ENCODE measurements at places on chromosomes 16 and 17.

GRCh38 chr17:38676706-38677504 is 2.1 kb upstream of the EPOP start:
- peak; percentile 90 for DNase-seq

GRCh38 chr17:19991252-19991885 is 13.7 kb upstream of the AKAP10 start:
- DNase-seq = no peak

DNA sequence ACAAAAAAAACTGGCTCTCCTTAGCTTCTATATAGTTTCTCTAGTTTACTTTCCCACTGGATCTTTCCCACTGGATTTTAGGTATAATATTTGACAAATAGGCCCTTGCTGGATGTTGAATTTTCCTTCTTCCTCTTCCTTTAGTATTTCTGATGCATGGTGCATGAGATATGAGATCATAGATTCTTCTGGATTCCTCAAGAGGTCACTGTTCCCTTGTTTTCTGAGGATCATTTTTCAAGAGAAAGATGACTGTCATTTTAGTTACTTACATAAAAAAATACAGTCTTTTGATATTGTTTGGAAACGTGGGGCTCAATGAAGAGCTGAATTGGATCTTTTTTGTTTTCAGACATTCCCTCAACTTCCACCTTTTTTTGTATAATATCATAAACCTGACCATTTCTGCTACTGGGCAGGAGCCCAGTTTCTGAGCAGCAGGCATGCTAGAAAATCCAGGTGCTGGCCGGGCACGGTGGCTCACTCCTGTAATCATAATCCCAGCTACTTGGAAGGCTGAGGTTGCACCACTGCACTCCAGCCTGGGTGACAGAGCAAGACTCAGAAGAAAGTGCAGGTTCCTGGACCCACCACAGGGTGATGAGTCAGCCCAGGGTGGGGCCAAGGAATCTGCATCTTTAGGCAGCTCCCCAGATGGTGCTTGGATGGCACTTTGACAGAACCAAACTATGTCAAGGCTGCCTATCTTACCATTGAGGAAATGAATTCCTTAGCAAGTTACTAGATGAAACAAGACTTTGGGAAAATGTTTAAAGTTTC is 70.3 kb downstream of the SDR42E1 start:
- peak; percentile 73 for DNase-seq

- DNase-seq = peak; percentile 13
Observed at GRCh38 chr16:66026211-66026610, 340.3 kb upstream of the CDH5 start.

DNA sequence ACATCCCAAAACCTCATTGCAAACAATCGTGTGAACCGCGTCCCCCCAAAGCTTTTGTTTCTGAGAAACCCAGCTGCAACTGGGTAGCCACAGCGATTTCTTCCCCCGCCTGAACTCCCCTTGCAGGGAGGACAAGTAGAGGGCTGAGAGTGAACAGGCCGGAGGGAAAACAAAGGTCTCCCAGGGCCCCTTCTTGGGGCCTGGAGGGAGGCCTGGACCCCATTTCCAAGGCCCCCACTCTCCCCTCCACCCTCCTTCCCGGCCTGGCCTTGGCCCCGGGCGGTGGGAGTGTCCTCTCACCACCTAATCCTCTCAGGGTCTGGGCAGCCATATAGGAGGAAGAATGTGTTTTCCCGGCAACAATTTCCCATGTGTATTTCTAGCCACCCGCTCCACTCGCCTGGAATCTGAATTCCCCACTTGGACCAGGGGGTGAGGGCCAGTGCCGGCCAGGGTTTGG is 2.6 kb downstream of the GLIS2 start:
- peak; percentile 69 for DNase-seq

DNA sequence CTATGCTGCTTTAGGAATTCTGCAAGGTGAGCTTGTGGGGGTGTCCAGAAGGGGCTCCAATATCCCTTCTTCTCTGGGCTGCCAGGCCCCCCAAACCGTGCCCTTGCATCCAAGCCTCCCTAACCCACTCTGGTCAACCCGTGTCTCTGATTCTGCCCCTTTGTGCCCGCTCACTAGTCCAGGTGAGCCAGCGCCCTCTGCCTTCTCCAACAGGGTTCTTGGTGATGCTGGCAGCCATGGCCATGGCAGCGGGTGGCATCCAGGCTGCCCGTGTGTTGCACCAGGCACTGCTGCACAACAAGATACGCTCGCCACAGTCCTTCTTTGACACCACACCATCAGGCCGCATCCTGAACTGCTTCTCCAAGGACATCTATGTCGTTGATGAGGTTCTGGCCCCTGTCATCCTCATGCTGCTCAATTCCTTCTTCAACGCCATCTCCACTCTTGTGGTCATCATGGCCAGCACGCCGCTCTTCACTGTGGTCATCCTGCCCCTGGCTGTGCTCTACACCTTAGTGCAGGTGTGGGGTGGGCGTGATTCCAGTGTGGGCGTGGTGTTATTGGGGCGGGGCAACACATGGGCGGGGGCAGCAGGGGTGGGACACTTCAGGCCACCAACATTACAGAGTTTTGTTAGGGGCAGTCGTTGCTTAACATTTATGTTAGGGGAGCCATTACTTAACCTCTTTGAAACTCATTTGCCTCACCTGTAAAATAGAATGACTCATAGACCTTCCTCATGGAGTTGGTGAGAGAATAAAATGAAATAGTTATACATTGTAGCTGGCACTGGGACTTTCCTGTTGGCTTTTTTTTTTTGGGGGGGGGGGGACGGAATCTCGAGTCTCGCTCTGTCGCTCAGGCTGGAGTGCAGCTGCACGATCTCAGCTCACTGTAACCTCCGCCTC is 31.4 kb downstream of the ANKRD40 start:
- DNase-seq = no peak

DNA sequence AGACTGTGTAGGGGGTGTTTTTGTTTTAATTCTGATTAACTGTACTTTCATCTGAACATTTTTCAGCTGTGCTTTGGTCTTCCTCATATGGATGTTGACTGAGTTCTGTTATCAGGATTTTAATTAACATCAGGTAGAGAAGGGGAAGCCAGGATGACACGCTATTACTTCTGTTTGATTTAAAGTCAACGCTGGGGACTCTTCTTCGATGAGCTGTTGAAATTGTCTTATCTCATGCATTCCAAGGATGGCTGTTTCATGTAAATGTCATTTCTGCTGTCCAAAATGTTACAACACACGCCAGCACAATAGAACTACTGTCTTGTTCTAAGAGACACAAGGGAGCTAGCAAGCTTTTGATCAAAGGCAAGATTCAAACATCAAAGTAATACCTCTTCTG is 263.3 kb upstream of the CDH5 start:
- DNase-seq = no peak

- DNase-seq = no peak
Observed at GRCh38 chr17:43733956-43734355, 24.6 kb downstream of the SOST start.

GRCh38 chr16:50136399-50136798 is 16.7 kb upstream of the TENT4B start:
- DNase-seq = no peak

DNA sequence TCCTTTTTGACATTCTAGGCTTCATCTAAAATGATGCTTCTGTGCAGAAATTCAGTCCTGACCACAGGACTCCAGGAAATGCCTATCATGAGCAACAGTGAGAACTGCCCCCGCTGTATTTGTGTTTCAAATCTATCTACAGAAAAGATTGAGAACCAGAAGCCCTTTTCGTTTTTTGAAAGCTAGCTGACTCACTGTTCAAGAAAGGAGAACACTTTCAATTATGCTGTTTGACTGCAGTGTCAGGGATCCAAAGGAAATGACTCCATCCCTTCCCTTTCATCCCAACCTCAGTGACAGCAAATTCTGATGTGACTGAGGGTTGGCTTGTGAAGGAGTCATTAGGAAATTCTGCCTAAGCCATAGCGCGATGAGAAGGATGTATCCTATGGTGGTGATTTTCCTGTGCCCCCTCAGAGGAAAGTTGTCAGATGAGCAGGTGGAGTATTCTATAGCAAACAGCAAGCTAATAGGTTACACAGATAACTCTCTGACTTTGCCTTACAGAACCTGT is 622.3 kb downstream of the TMEM114 start:
- DNase-seq = no peak

- DNase-seq = peak; percentile 79
Observed at GRCh38 chr17:56908001-56908542, 5.8 kb downstream of the TRIM25 start.

- DNase-seq = no peak
Observed at GRCh38 chr16:71826533-71827017, 17.9 kb upstream of the AP1G1 start.

GRCh38 chr17:18257982-18258355 is 569 bp downstream of the FLII start:
- DNase-seq = peak; percentile 89

DNA sequence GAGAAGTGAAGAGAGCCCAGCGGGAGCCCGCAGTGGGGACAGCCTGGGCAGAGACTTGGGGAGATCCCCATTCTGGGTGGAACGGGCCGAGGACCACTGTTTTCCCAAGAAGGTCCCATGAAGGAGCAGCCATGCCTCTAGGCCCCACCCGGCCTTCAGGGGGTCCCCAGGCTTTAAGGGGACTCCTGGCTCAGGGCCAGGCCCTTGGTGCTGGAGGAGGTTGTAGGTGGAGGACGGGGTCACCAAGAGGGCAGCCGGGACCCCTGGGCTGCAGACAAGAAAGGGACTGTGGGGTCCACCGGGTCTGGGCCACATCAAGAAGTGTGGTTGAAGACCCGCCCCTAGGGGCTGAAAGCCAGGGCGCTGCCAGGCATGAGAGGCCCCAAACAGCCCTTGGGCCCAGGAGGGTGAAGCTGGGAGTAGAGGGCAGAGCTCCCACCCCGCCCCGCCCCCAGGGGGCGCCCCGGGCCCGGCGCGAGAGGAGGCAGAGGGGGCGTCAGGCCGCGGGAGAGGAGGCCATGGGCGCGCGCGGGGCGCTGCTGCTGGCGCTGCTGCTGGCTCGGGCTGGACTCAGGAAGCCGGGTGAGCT is at the start of gene PRSS21:
PRSS21 (plus strand) TSS at position 487 of the 589 bp plus-strand sequence; CDS start at position 519, 32 bp downstream.
- no peak for DNase-seq

DNA sequence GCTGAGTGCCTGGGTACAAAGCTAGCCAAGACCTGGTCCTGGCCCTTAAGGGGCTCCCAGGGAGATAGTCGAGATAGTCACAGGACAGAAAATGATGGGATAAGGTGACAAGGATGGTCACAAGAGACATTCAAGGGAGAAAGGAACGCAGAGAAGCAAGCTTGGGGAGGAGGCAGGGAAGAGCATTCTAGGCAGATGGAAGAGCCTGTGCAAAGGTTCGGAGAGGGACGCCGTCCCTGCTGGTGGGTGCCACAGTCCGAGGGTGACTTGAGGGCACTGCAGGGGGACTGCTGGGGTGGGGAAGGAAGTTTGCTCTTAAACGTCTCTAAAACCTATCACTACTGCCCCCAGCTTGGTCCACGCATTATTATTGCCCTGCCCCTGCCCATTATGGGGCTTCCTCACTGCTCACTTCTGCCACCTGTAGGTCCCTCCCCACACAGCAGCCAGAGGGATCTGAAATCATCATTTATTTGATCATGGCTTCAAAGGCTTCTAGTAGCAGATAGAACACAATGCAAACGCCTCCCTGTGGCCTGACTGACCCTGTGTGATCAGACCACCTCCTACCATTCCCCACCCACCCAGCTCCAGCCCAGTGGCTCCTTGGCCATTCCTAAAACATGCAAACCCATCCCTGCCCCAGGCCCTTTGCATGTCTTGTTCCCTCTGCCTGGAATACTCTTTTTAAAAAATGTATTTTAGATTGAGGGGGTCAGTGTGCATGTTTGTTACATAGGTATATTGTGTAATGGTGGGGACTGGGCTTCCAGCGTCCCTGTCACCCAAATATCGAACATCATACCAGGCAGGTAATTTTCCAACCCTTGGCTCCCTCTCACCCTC is 60.3 kb downstream of the RMI2 start:
- no peak for DNase-seq

DNA sequence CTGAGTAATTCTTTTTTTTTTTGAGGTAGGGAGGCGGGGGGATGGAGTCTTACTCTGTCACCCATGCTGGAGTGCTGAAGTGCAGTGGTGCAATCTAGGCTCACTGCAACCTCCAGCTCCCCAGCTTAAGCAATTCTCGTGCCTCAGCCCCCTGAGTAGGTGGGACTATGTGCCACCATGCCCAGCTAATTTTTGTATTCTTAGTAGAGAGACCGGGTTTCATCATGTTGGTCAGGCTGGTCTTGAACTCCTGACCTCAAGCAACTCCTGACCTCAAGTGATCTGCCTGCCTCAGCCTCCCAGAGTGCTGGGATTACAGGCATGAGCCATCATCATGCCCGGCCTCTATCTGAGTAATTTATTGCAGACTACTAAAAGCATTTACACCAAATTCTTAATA is 19.4 kb downstream of the KPNB1 start:
- no peak for DNase-seq

DNA sequence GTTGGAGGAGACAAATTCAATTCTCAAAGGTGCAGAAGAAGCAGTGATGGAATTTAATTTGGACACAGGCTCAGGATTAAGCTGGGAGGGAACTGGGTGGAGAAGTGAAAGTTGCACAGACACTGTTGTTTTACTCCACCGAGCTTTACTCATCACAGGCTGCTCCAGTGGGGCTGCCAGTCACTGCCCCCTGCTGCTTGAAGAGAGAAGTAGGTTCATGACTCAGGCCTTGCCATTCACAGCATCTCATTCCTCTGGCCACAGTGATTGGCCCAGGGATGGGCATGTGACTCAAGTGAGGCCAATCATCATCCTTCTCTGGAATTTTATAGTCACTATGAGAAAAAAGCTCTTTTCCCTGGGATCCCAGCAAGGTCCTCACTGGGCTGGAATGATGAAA is 11.8 kb downstream of the GNAO1 start:
- DNase-seq = peak; percentile 13

GRCh38 chr17:32664936-32665583 is 178.3 kb downstream of the CDK5R1 start:
- no peak for DNase-seq

- no peak for DNase-seq
Observed at GRCh38 chr17:74972107-74972972, at the start of gene HID1. HID1 (minus strand) TSS chr17:74972759; CDS start chr17:74972656, 103 bp downstream.

- DNase-seq = no peak
Observed at GRCh38 chr17:1323336-1323735, 43.9 kb downstream of the TRARG1 start.

GRCh38 chr17:5120036-5120435 is 4.2 kb downstream of the USP6 start:
- no peak for DNase-seq

DNA sequence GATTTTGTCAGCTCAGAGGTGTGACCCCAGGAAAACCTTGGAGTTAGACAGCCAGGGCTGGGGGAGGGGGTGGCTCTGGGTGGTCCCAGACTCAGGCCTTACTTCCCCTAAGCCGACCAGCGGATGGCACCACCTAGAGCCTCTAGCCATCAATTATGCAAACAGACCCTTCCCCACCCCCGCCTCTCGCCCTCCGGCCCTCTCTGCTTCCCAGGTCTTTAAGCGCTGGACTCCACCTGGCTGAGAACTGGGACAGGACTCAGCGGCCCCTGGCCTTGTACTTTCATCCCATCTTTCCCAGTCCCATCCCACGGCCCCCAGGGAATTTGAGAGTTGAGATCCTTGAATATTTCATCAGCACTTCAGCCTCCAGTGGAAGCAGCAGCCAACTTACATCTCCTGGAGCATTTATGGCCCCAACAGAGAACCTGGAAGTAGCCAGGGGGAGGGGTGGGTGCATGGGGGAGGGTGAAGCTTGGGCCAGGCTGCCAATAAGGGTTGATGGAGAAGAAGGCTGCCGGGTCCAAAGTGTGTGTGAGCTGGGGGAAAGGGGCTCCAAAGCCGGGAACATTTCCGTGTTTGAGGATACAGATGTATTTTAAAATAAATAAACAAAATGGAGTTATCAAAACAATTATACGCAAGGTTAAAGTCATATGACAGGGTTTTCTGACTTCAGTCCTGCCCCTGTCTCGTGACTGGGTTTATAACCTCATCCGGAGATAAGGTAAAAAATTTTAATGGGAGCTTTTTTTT is 7.5 kb upstream of the JUP start:
- no peak for DNase-seq

GRCh38 chr17:32103476-32104113 is 38.7 kb upstream of the RHOT1 start:
- DNase-seq = peak; percentile 65
